ENCODE measurements at places on chromosomes 7 and 10.

DNA sequence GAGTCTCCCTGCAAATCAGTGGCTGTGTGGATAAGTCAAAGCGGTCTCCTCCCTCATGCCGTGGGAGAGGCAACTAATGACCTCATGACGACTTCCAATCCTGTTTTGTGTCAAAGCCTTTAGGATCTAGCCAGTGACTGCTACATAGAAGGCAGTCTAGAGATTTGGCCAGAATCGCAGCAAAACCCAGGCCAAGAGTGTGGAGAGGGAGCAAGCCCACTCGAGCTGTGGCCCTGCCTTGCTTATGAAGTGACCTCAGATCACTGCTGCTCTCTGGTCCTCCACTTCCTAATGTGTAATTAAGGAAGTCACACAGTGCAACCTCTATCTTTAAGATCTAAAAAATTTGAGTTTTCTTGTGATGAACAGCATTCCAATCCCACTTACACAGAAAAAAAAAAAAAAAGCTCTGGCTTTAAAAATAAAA, 296.7 kb upstream of the KLF6 start:
- DNase-seq, result peak; percentile 17

DNA sequence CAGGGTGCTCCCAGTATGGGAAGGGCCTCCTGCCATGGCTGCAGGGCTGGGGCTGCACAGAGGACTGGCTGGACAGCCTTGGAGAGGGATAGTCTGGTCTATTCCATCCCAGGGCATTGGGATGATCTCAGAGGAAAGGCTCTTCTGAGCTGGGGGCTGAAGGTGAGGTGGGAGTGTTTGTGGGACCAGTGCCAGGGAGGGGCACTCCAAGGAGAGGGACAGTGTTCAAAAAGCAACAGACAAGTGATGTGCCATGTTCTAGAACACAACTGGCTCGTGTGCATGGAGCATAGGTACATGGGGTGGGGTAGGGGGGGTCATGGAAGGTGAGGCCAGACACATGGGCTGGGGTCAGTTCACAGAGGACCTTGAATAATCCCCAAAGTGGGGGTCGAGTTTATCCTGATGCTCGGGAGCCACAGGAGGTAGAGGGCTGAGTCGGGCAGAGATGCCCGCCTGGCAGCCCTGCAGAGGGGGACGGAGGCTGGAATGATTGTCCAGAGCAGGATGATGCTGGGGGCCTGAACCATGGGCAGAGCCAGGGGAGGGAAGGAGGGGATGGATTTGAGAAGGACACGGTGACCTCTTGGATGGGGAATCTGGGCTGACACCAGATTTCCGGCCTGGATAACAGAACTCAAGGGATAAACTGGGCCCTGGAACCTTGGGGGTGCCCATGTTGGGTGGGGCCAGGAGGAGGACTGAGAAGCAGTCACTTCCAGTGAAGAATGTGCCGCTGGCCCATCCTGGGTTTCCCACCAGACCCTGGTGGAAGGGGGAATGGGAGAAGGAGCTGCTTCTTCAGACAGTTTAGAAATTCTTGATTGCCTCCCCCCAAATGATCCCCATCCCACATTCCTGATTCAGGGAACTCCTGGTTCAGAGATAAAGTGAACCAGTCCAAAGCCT, 50.4 kb downstream of the NEURL1 start:
- DNase-seq, result no peak

- DNase-seq, result no peak
Observed at GRCh38 chr10:43599333-43599732, 6.9 kb upstream of the ZNF485 start.

DNA sequence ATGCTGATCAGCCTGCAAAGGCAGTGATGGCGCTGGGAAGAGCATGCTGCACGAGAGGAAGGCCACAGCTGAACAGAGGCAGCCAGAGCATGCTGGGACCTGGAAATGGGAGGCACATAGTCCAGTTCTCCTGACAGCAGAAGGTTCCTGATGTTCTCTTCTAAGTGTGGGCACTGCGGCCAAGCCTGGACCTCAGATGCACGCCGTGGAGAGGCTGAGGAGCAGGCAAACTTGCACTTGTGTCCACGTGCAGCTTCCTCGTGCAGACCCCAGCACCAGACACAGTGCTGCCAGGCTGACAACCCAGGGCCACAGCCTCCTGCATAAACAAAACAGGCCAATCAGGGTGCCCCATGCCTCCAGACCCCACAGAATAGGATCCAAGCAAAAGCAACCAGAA, 93.5 kb upstream of the LANCL2 start:
- DNase-seq, result no peak

DNA sequence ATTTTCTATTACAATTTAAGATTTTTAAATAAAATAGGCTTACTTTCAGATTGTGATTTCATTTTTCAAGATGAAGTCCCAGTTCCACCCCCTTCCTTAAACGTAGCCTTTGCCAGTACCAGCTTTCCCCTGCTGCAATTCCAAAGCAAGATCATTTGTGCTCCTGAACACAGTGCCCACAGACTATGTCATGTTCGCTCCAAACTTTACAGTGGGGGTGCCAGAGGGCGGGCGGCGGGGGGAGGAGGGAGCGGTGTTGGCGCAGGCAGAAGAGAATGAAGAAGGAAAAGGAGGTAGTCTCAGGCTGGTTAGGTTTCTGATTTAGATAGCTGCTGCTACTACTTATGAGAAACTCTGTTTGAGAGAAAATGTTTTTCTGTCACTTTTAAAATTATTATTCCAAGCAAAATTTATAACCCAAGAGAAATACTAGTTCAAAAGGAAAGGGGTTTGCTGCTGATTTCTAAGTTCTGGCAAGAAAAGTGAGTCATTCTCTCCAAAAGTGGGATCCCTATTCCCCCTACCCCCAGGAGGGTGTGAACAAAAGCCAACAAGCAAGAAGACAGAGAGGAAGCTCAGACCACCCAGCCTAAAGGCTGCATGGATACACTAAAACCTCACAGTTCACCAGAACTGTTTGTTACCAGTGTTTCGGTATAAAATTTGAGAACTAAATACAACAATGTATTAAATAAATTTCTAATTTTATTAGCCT, 109.6 kb downstream of the SRPK2 start:
- no peak for DNase-seq

Data from retinal pigment epithelial cell (primary cell).